ENCODE measurements at places on chromosomes 5 and 9. TPM values are rescaled to one million over a fixed set of nuclear protein-coding genes. Genes with fewer than 3 reads are reported as not detected.

GRCh38 chr5:31585895-31586270 is 53.0 kb upstream of the PDZD2 start:
- peaks cover 16% of the 10 kb centered on the region for H3K27me3 ChIP-seq
- H3K4me3 ChIP-seq = no peak overlapping the region
- DNase-seq = no peak
- no peaks in the 10 kb centered on the region for H3K36me3 ChIP-seq
- H3K27ac ChIP-seq = no peak overlapping the region

DNA sequence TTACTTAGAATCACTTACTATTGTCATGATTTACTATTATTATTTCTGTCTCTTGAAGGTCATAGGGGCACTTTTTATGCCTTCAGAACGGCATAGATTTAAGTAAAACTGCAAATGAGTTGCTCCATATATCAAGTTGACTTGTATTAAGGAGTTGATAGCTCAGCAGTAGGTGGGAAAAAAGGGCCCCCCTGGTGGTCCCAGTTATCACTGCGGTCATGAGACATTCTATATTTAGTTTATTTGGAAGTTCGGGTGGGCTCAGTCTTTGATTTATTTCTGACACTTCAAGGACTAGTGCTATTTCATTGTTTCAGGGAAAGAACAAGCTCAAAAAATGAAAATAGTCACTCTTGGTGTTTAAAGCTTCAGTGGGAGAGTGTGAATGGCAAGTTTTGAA is 159.3 kb downstream of the SLC24A2 start:
- no peaks in the 10 kb centered on the region for H3K36me3 ChIP-seq
- no peak overlapping the region for H3K4me3 ChIP-seq

DNA sequence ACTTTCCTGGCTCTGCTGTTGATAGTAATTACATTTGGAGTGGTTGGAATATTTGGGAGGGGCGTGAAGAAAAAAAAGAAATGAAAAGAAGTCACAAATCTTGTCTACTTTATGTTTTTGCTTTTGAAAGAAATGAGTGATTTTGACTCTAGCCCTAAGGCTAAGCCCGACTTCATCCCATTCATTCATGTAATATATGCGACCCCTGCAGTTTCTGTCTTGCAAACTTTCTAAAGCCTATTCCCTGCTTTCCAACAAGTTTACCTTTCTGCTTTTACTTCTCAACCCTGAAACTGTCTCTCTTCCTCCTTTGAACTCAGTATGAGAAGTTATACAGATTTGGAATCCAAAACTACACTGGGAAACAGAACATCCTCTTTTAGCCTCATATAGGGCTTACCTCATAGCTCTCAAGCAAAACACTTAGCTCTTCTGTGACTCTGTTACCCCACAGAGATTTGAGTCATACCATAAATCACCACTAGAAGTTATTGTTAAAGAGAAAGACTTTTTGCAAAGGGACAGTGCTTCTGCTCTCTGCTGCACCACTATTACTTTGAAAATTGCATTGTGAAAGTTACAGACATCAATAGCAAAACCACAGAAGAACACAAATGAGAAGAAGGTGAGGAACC is 1.6 kb downstream of the CFAP95 start:
- peaks cover 10% of the 10 kb centered on the region for H3K27me3 ChIP-seq
- peaks cover 22% of the 10 kb centered on the region for H3K4me1 ChIP-seq
- DNase-seq = no peak
- no peaks in the 10 kb centered on the region for H3K36me3 ChIP-seq

DNA sequence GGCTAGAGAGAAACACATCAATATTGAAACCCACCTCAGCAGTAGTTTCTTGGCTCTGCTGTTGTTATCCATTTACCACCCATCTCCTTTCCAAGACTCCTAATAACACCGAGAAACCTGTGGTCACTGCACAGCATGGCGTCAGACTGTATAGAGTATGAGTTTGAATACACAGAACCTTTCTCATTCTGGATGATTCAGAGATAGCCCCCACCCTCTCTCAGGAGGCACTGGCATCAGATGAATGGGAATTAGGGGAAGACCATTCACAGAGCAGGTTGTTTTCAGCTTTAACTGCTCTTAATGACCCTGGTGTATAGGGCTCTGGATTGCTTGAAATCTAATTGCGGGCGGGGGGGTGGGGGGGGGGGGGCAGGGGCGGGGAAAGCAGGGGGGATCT is 86.7 kb downstream of the GPR21 start:
- no peak overlapping the region for H3K4me3 ChIP-seq
- H3K36me3 ChIP-seq = peaks cover 48% of the 10 kb centered on the region
- no peak for DNase-seq
- H3K27ac ChIP-seq = no peak overlapping the region
- H3K4me1 ChIP-seq = no peaks in the 10 kb centered on the region

DNA sequence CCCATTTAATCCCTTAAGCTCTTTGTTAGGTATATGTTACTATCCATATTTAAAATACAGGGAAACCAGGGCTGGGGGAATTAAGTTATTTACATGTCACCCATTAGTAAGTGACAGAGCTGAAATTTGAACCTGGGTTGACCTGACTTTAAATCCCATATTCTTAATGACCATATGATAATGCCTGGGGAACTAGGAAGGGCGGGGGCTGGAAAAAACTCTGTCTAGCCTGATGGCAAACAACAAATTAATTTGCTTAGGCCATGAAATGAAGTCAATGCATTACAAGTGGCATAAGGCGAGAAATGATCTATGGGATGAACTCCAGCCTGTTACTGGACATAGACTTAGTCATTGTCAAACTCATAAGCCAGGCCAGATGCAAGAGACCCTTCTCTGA is 325.7 kb upstream of the WWC1 start:
- no peaks in the 10 kb centered on the region for H3K36me3 ChIP-seq
- no peaks in the 10 kb centered on the region for H3K4me1 ChIP-seq
- DNase-seq = no peak
- no peak overlapping the region for H3K4me3 ChIP-seq
- H3K27ac ChIP-seq = no peak overlapping the region

DNA sequence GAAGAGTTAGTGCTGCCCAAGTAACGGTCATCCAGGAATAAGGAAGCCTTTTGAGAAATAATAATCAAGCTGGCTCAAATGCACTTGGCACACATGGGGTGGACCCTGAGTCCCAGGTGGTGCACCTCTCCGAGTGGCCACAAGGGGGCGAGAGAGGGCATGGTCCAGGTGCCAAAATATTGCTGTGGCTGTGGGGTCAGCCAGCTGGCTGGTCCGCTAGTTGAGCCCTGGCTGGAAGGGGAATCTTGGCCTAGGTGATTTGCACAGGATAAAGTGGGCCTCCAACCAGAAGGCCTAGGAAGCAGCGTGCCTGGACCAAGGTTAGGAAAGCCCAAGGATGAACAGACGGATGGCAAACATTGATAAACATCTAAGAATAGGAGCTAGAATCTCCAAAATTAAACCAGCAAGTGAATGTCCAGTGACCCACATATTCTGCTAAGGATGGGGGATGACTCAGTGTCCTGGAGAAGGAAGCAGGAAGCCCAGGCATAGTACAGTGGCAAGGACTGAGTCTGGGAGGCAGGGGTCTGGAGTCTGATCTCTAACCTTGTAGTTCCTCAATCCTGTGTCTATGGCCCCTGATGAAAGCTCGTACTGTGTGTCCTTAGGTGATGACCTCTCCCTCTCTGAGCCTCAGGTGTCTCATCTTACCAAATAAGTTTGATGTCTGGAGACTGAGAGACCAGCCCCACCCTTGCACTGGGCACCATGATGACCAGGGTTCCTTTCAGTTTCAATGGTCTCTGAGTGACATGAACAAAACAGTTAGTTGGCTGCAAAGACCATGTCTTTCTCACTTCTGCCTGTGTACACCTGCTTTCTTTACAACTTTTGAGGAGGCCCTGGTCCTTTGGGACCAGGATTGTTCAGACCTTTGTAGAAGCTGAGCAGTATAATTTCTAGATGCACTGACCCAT is 19.2 kb upstream of the SHB start:
- H3K4me1 ChIP-seq = no peaks in the 10 kb centered on the region
- no peak overlapping the region for H3K27ac ChIP-seq
- peaks cover 2% of the 10 kb centered on the region for H3K27me3 ChIP-seq
- DNase-seq = peak; percentile 63
- no peak overlapping the region for H3K4me3 ChIP-seq

GRCh38 chr5:88718736-88719135 is 164.2 kb downstream of the MEF2C start:
- no peak overlapping the region for H3K4me3 ChIP-seq
- no peaks in the 10 kb centered on the region for H3K36me3 ChIP-seq
- peaks cover 52% of the 10 kb centered on the region for H3K27me3 ChIP-seq
- DNase-seq = no peak
- no peaks in the 10 kb centered on the region for H3K4me1 ChIP-seq

The TESK1 gene
- total RNA-seq = 44.4 TPM

The ATP10B gene
- not detected for total RNA-seq

The CDC20B gene
- not detected for total RNA-seq

The FOXD4L3 gene
- total RNA-seq = 0.29 TPM

The GALNT12 gene
- 9.3 TPM for total RNA-seq

The TCF7 gene
- total RNA-seq = 911 TPM

The SLC31A2 gene
- total RNA-seq = 3.9 TPM

Measured in naive thymus-derived CD8-positive, alpha-beta T cell (primary cell).